COLO829 (cell line): ENCODE measurements at places on chromosomes 2 and 18.

DNA sequence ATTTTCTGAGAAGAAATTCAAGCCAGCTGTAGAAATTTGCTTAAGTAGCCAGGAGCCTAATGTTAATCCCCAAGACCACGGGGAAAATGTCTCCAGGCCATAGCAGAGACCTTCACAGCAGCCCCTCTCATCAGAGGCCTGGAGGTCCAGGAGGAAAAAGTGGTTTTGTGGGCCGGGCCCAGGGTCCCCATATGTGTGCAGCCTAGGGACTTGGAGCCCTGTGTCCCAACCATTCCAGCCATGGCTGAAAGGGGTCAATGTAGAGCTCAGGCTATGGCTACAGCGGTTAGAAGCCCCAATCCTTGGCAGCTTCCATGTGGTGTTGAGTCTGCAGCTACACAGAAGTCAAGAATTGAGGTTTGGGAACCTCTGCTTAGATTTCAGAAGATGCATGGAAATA, 14.2 kb upstream of the TTC21B start:
- DNase-seq = no peak

DNA sequence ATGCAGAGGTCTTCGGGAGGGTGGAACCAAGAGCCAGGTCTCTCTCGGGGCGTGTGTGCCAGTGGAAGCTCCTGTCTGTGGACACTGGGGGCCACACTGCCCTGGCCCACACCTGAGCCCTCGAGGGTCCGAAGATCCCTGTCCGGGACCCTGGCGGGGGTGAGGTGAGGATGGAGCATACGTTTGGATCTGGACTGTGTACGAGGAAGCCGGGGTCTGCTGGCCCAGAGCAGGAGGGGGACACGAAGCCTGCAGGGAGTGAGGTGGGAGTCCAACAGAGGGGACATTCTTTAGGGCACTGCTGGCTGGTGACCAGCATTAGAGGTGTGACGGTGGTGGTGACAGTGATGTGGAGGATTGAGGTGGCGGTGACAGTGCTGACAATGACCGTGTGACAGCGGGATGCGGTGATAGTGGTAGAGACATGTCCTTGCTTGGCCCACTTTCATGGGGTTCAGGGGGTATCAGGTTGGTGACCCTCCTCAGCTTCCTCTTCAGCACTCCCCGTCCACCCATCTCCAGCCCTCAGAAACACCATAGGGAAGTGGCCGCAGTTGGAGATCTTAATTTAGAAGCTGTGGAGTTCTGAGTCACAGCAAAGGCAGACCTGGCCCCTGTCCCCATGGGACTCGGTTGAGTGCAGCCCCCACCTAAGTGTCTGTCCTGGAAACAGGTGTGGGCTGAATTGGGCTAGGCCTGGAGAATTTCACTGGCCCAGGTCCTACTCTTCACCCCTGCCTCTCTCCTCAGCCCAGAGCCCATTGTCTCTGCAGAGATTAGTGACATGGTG, 252.0 kb downstream of the DYSF start:
- DNase-seq = no peak

- peak; percentile 77 for DNase-seq
Measured at GRCh38 chr2:183038341-183039300, at the start of gene NCKAP1. Gene NCKAP1 (minus strand): TSS chr2:183038457. CDS start chr2:183038099, 358 bp downstream.

DNA sequence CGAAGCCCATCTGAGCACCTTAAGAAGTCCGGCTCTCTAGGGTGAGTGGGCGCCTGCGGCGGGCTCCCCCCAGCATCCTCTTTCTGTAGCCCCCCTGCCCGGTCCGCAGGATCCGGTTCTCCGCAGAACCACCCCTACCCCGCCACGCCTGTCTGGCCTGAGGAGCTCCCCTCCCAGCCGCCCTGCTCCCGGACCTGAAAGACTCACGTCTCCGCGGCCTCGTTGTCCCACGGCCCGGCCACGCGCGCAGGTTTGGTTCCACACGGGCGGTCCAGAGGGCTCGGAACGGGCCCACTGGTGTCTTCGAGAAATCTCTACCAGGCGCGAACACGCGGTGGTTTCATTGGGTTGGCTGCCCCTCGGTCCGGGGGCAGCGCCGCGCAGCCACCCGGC, 237 bp downstream of the SLC39A6 start:
- DNase-seq = no peak

GRCh38 chr2:101114815-101115214, 36.4 kb downstream of the TBC1D8 start:
- no peak for DNase-seq

GRCh38 chr2:111117598-111118480, 2.9 kb upstream of the BCL2L11 start:
- no peak for DNase-seq

- no peak for DNase-seq
Measured at GRCh38 chr2:127422559-127423477, 4.6 kb downstream of the PROC start.

GRCh38 chr18:10015941-10016819, 102.4 kb downstream of the VAPA start:
- peak; percentile 41 for DNase-seq

- DNase-seq = no peak
Measured at GRCh38 chr2:102470168-102470567, 2.9 kb upstream of the SLC9A4 start.

- DNase-seq = peak; percentile 90
Measured at GRCh38 chr2:54103454-54104314, 11.7 kb upstream of the ACYP2 start.

DNA sequence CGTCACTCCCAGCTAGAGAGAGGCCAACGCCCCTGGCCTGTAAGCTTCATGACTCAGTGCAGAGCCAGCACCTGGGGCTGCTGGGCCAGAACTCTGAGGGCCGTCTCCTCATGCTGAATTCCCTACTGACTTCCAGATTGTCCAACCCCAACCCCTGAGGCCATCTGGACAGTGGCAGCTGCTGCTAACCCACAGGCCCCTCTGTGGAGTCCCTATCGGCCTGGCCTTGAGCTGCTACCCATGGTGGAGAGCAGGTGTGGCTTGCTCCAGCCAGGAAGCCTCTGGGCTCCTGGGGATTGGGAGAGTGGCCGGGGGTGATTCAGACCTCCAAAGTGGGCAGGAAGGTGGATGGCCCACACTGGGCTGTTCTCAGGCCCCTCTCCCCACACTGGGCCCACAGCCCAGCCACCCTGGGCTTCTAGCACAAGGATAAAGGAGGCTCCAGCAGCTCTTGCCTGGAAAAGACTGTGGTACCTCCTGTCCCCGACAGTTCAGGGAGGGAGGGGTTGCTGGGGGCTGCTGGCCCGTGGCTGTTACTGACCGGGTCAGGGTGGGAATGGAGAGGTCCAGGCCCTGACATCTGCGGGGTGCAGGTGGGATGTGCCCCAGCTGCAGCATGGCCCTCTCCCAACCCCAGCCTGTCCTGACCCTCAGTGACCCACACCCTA, 8.2 kb downstream of the TEKT4 start:
- no peak for DNase-seq

- no peak for DNase-seq
Measured at GRCh38 chr2:196200557-196200956, 29.2 kb upstream of the STK17B start.

GRCh38 chr2:185628985-185629384, 109.6 kb upstream of the FSIP2 start:
- no peak for DNase-seq

- no peak for DNase-seq
Measured at GRCh38 chr2:60422826-60423483, 130.5 kb downstream of the BCL11A start.

- no peak for DNase-seq
Measured at GRCh38 chr18:66048406-66048805, 297.6 kb downstream of the CDH7 start.

- no peak for DNase-seq
Measured at GRCh38 chr2:12759248-12759647, 42.5 kb downstream of the TRIB2 start.

DNA sequence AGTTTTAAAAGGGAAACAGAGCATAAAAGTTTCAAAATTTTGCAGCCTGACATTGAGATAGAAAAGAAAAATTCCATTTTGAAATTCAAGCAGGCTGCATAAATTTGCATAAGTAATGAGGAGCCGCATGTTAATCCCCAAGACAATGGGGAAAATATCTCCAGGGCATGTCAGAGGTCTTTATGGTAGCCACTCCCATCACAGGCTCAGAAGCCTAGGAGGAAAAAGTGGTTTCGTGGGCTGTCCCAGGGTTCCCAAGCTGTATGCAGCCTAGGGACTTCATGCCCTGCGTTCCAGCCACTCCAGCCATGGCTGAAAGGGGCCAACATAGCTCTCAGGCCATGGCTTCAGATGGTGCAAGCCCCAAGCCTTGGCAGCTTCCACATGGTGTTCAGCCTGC, 108.8 kb downstream of the SLC4A10 start:
- no peak for DNase-seq
